ENCODE measurements at places on chromosomes 11 and 22.
A peak's percentile ranks its signal among the peaks of the same experiment; 100 is the strongest.

GRCh38 chr22:49934891-49935557, 16.6 kb downstream of the CRELD2 start:
- peak; percentile 61 for DNase-seq

DNA sequence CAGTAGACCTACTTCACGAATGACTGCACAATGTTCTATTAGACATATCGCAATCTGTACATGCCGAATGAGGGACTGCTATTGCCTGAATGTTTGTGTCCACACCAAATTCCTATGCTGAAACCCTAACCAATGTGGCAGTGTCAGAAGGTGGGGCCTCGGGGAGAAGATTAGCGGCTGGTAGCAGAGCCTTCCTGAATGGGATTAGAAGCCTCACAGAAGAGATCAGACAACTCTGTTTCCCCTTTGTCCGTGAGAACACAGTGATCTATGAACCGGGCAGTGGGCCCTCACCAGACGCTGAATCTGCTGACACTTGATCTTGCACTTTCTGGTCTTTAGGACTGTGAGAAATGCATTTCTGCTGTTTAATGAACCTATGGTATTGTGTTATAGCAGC, 33.1 kb downstream of the LRFN4 start:
- no peak for DNase-seq

- no peak for DNase-seq
Measured at GRCh38 chr11:123163621-123164020, 31.4 kb downstream of the CLMP start.

DNA sequence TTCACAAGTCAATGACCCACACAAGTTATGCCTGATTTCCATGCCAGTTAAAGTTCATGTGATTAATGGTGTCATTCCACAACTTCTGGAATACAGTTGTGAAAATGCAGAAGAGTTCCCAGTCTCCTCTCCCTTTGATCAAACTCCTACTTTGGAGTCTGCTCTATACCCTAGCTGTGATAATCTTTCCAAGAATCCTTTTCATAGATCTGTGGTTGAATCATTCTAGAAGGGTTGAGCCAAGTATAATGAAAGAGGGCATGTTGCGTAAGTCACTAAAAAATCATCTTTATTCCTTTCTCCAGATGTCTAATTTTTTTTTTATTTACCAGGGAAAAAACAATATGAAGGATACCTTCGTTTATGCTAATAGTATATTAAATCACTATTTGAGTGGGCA, 89.7 kb upstream of the CARD18 start:
- no peak for DNase-seq

- DNase-seq = no peak
Measured at GRCh38 chr11:299081-299891, at the start of gene IFITM5. Gene IFITM5 (minus strand): TSS chr11:299526. CDS start chr11:299490, 36 bp downstream.

GRCh38 chr11:127070808-127071207, 70.2 kb upstream of the KIRREL3 start:
- no peak for DNase-seq

GRCh38 chr22:20272174-20272573, 4.1 kb upstream of the RTN4R start:
- no peak for DNase-seq

GRCh38 chr11:12717851-12718291, 43.6 kb downstream of the TEAD1 start:
- no peak for DNase-seq

- DNase-seq = peak; percentile 93
Measured at GRCh38 chr22:23113847-23114720, 27.7 kb downstream of the RSPH14 start.

DNA sequence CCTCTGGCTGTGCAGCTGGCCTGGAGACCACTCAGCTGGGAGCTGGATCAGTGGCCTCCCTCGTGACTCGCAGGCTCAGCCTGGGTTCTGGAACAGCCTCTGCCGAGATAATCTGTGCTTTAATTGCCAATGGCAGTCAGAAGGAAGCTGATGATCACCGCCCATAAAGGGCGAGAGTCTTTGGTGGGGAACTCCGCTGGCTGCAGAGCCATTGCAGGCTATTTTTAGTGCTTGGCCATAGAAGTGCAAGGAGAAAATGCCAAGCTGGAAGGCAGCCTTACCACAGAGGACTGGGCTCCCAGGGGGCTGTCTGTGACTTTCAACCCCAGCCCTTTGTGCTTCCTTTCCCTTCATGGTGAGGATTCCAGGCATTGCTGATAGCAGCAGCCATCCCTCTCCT, 62.2 kb upstream of the TENM4 start:
- DNase-seq = no peak

- DNase-seq = no peak
Measured at GRCh38 chr11:118910309-118911112, 15.2 kb downstream of the BCL9L start.

DNA sequence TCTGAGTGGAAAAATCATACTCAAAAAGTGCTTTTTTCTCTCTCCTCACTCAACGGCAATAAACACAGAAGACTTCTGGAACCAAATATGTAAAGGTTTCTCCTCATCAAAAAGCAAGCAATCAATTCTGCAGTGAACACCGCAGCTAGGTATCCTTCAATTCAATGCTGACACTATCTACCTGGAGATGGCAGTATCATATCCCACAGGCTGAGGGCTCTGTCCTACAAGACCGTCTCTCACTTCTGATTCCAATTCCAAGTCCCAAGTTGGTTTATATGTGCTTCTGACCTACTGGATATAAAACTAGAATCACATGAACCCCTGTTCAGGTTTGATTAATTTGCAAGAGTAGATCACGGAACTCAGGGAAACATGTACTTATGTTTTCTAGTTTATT, 59.7 kb upstream of the LUZP2 start:
- DNase-seq = no peak

Data from putamen (tissue), 1 donor.